Nucleus accumbens (tissue), 56 donors: ENCODE measurements at places on chromosomes 4 and X.

DNA sequence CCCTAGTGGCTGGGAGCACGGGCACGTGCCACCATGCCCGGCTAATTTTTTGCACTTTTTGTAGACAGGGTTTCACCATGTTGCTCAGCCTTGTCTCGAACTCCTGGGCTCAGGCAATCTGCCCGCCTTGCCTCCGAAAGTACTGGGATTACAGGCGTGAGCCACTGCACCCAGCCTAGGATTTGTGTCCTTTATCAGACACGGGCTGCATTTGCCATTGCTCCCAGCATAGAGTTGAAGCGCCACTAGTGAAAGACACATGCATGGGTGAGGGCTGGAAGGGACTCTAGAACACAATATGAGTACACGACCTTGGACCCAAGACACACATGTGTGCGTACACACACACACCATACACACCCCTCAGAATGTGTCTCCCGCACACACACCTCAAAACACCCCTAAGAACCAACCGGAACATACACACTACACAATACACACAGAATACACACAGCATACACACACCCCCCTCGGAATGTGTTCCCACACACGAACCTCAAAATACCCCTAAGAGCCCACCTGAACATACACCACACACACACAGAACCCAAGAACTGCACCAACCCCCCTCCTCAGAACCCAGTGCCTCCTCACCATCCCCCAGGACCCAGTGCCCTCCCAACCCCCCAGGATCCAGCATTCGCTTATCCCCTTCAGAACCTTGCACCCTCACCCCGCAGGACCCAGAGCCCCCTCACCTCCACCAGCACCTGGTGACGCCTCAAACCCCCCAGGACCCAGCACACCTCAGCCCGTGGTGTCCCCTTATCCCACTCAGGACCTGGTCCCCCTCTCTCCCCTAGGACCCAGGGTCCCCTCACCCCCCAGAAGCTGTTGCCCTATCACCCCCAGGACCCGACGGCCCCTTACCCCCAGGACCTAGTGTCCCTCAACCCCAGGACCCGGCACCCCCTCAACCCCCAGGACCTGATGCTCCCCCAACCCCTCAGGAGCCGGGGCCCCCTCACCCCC is 1.0 kb downstream of the TNIP2 start:
- no peak for DNase-seq

DNA sequence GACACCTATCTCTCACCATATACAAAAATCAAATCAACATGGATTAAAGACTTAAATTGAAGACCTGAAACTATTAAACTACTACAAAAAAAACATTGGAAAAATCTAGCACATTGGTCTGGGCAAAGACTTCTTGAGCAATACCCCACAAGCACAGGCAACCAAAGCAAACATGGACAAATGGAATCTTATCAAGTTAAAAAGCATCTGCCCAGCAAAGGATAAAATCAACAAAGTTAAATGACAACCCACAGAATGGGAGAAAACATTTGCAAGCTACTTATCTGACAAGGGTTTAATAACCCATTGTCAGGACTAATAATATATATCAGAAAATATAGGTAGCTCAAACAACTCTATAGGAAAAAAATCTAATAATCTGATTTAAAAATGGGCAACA is 415.6 kb downstream of the KLHL13 start:
- no peak for DNase-seq

DNA sequence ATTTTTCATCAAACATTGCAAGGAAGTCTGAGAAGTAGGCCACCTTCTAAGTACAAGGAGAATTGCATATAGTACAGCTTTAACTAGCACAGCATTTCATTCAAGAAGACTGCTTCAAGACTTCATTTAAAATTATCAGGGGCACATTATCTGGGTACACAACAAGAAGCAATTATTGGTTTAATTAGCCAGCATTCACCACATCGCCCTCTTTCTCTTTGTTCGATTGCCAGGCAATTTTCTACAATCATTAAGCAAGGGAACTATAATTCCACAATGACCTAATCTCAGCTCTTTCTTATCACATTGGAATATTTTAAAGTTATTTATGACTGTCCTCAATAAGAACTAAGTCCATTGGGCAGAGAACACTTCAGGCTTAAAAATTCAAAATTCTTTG is 1347.1 kb upstream of the PABPC4L start:
- DNase-seq, result no peak

GRCh38 chrX:69616457-69617203 is 717 bp downstream of the EDA start:
- DNase-seq, result no peak

DNA sequence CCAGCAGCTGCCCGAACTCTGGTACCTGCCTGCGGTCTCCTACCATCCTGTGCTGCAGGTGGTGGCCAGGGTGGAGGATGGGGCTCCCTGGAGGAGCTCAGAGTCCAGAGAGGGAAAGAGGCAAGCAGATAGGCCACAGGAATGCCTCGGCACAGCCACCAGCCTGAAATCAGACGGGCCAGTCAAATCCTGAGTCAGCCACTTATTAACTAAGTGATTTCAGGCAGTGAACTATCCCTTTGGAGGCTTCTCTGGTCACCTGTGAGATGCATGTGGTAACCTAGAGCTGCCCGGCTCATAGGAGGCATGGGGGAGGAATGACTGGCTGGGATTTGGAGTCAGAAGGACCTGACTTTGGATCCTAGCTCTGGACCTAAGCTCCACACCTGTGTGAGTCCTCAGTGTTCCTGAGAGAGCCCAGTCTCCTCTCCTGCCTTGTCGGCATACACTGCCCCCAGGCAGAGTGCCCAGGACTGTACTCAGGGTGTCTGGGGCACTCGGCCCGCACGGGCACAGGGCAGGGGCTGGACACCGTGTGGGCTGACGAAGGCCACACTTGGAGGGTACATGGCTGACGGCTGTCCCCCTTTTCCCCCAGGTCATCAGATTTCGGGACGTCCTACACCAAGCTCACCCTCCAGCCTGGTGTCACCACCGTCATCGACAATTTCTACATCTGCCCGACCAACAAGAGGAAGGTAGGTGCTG is 96.4 kb upstream of the PSAPL1 start:
- no peak for DNase-seq

DNA sequence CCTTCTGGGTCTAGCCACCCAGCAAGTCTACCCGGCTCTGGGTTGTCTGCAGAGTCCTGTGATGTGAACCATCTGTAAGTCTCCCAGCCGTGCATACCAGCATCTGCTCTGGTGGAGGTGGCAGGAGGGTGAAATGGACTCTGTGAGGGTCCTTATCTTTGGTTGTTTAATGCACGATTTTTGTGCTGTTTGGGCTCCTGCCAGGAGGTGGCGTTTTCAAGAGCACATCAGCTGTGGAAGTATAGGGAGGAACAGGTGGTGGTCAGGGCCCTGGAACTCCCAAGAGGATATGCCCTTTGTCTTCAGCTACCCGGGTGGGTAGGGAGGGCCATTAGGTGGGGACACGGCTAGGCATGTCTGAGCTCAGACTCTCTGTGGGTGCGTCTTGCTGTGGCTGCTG is 66.5 kb upstream of the ZFP42 start:
- no peak for DNase-seq

GRCh38 chr4:76307660-76308014 is 1.1 kb downstream of the STBD1 start:
- no peak for DNase-seq

DNA sequence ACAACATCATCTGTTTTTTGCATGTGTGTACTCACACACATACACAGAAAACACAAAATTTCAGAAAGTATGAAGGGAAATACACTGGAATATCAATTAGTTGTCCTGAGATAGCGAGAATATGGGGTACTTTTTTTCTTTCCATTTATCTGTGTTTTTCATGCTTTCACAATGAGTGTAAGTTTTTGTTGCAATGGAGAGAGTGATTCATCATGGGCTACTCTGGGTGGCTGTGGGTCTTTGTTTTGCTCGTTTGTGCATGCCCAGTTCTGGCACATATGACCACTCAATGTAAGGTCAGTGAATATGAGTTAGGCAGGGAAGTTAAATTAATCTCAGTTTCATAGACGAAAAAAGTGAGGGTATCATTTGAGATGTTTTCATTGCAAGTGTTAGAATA is 26.9 kb downstream of the XK start:
- DNase-seq, result no peak

- DNase-seq, result no peak
Measured at GRCh38 chrX:22338740-22339139, 66.0 kb downstream of the CBLL2 start.

DNA sequence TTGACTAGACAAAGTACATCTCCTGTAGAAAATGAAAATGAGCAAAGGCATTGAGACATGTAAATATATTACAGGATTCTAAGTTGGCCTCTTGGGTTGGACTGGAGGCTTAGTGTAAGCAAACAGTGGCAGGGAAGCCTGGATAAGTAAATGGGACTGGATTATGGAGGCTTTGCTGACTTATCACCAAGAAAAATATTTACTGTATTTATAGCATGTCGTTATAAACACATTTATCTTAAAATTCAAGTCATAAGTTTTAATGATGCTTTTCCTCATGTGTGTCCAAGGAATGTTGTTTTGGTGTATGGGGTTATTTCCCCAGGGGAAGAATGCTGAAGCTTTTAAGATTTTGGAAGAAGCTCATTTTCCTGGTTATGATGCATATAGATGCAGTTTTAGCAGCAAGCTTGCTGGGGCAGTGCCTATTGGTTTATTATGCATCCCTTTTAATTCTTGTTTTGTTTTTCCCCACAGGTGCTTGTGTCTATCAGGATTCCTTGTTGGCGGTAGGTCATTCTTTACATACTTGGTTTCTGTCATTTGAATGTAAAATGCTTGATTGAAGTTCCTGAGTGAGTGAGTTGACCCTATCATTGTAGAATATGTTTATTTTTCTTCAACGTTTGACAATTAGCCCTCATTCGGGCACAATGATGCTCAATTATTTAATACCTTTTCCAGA is 8.5 kb downstream of the FRAS1 start:
- DNase-seq, result no peak

- DNase-seq, result no peak
Measured at GRCh38 chr4:66681962-66682361, 863.3 kb downstream of the CENPC start.

DNA sequence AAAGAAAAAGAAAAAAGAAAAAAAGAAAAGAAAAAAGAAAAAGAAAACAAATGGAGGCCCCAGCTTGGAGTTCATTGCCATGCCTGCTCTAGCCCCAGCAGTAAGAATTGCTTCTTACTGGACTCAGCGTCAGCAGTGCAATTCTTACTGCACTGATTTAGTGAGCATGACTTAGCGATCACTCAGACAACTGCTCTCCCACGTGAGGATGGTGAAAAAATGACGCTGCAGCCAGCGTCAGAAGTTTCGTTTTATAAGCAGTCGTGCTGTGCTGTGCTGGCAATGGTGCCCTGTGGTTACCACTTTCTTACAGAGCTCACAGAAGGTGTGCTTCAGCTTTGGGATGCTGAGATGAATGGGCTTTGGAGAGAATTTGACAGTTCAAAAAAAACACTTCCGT is 68.3 kb upstream of the DDX3X start:
- DNase-seq, result peak; percentile 2

DNA sequence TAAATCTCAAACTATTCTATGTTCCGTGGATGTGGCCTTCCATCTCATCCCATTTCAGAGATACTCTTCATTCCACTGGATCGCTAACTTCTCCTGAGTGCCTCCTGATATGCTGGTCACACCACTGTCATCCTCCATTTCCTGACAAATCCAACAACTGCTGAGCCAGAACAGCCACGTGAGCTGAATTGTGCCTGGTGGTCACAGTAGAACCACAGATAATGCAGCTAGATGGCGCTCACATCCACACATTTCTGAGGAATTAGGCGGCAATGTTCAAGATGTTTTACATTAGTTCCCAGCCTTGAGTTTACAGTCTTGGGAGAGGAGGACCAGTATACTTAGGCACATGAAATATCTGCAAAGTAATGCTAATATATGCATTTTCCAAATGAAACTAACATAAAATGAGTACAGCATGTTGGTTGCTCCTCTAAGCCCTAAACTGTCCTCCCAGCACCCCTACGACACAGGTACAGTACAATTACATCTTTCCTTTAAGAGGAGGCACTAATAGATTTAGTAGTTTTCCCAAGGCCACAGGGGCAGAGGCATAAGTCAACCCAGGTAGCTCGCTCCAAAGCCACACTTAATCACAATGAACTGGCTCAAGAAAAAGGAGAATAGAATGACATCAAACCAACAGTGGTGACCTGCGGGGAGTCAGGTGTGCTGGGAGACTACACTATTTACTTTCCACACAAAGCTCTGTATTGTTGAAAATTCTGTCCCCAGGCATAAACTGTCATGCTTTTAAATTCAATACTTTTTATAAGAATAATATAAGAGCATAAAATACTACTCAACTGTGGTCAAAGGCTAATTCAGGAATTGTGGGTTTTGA is 134.2 kb downstream of the CHIC2 start:
- DNase-seq, result peak; percentile 71

GRCh38 chr4:185196437-185196836 is 7.4 kb downstream of the CFAP97 start:
- DNase-seq, result no peak

- DNase-seq, result no peak
Measured at GRCh38 chr4:183541010-183541751, 36.3 kb downstream of the ING2 start.

DNA sequence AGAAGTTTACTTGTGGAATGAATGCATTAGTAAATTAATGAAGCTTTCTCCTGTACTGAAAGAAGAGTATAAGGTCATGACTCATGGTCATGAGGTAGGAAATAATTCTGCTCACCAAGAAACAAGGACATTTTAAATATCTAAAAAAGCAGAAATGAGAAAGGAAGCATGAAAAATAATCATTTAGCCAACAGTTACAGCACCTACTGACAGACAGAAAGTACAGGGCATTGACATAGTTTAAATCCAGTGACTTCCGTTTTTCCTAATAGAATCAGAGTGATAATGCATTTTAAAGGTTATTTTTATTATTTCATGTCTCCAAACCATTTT is 30.5 kb upstream of the ACSL1 start:
- no peak for DNase-seq

GRCh38 chr4:25223802-25224375 is 9.9 kb upstream of the PI4K2B start:
- no peak for DNase-seq

- DNase-seq, result no peak
Measured at GRCh38 chr4:2829933-2830451, 13.7 kb upstream of the ADD1 start.

GRCh38 chrX:111282991-111283390 is 12.7 kb upstream of the CAPN6 start:
- no peak for DNase-seq

DNA sequence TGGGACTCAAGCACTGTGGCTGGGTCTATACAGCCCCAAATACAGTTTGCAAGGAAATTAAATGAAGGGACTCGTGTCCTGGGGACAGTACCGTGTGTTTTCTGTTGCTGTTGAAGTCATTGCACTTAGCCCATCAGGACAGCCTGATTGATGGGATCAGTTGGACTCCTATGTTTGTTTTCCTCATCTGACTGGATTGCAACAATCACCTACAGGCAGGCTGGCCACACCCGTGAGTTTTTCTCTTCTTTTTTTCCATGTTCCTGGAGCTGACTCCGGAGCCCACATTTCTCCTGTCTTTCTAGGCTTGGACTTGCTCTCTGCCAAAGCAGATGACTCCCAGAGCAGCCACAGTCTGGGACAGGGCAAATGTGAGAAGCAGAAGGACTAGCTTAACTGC is 38.1 kb downstream of the RTL9 start:
- DNase-seq, result no peak
